Osteoblast (primary cell): ENCODE measurements at places on chromosomes 12 and 14. TPM values are rescaled to one million over a fixed set of nuclear protein-coding genes. Genes with fewer than 3 reads are reported as not detected.

The LTBP2 gene
- 493 and 546 TPM in 2 replicates for total RNA-seq

The GPRC5D gene
- total RNA-seq, result not detected in 2 replicates

The RGS6 gene
- total RNA-seq, result not detected in 2 replicates

The DYNLL1 gene
- 162 and 168 TPM in 2 replicates for total RNA-seq

The TMCC3 gene
- total RNA-seq, result under 0.01 and 0.36 TPM in 2 replicates

The SYNDIG1L gene
- total RNA-seq, result not detected in 2 replicates

The SLC6A12 gene
- not detected in 2 replicates for total RNA-seq

The USP44 gene
- under 0.01 and 0.36 TPM in 2 replicates for total RNA-seq

The RNFT2 gene
- total RNA-seq, result 2.4 and 3.3 TPM in 2 replicates

The LALBA gene
- not detected in 2 replicates for total RNA-seq

The OR2AP1 gene
- not detected in 2 replicates for total RNA-seq

The CRIP1 gene
- total RNA-seq, result 5.0 and 8.7 TPM in 2 replicates

The SLC17A8 gene
- not detected in 2 replicates for total RNA-seq

The SERPINA10 gene
- not detected in 2 replicates for total RNA-seq

The DENND5B gene
- 18.8 and 25.6 TPM in 2 replicates for total RNA-seq

The OTOGL gene
- 0.36 and 0.59 TPM in 2 replicates for total RNA-seq

The GPRC5A gene
- total RNA-seq, result 2.7 and 4.7 TPM in 2 replicates

The SYCP3 gene
- total RNA-seq, result 0.72 and 0.88 TPM in 2 replicates

The ACOT6 gene
- total RNA-seq, result not detected in 2 replicates

The DACT1 gene
- total RNA-seq, result 74.8 and 75.6 TPM in 2 replicates

The POU6F1 gene
- 6.8 and 7.6 TPM in 2 replicates for total RNA-seq

The ANKRD33 gene
- total RNA-seq, result not detected in 2 replicates

The TMPRSS12 gene
- total RNA-seq, result not detected in 2 replicates

The PSMA3 gene
- total RNA-seq, result 76.7 and 83.1 TPM in 2 replicates

The RIMBP2 gene
- total RNA-seq, result not detected in 2 replicates

The FOXM1 gene
- 3.3 and 4.7 TPM in 2 replicates for total RNA-seq

The TEAD4 gene
- total RNA-seq, result 15.2 and 16.2 TPM in 2 replicates

The KCNC2 gene
- total RNA-seq, result not detected in 2 replicates

The DIO3 gene
- total RNA-seq, result not detected in 2 replicates

The KRT82 gene
- not detected in 2 replicates for total RNA-seq

The SPIC gene
- not detected in 2 replicates for total RNA-seq
